ENCODE measurements at places on chromosomes 11 and 22.

- DNase-seq, result no peak
These were observed 38.6 kb downstream of the PPP6R3 start for GRCh38 chr11:68498903-68499883.

GRCh38 chr22:26271427-26271826, 102.2 kb downstream of the SEZ6L start:
- no peak for DNase-seq

GRCh38 chr11:47396049-47396320, 12.4 kb upstream of the SLC39A13 start:
- DNase-seq, result no peak

DNA sequence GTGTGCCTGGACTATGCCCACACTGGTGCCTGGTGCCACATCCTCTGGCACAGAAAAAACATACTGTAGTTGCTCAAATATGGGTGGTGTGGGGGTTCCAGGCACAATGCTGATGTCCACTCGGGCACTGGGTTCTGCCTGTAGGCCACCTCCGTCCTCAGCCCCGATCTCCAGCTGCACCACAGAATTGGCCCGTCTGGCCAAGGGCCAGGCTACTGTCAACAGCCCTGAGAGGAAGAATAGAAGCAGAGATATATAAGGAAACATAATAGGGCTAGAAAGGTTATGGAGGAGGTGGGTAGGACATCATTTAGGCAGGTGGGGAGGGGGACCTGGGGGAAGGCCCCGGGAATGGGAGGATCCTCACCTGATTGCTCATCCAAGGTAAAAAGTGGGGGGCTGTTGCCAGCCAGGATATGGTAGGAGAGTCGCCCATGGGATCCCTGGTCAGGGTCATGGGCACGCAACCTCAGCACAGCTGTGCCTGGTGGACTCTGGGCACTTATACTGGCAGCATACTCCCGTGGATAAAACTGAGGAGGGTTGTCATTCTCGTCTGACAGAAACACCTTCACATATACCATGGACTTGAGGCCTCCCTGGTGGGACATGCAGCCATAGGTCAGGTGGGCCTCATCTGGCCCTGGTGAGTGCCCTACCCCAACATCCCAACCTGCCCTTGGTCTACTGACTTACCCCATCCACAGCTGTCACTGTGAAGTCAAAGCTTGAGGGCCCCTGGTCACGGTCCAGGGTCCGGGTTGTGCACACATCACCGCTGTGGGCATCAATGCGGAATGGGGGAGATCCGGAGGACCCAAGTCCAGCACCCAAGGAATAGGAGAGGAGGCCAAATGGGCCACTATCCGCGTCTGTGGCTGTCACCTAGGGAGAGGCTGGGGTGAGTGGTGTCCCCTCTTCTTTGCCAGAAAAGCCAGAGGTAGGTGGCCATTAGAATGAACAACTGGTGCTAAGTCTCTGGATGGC, 14.5 kb upstream of the TPP1 start:
- DNase-seq, result no peak

GRCh38 chr11:63599211-63600122, 14.8 kb downstream of the PLAAT3 start:
- no peak for DNase-seq

GRCh38 chr11:116175707-116176106, 597.1 kb downstream of the BUD13 start:
- DNase-seq, result no peak

- DNase-seq, result no peak
These were observed 13.6 kb downstream of the PLA2G6 start for GRCh38 chr22:38167988-38168407.

Measured in stimulated activated CD4-positive, alpha-beta T cell treated with anti-CD3 and anti-CD28 coated beads, Interleukin-1b, Interleukin-23, amount 100 ng/mL, for 1 hour (primary cell).